ENCODE measurements at places on chromosomes 6 and 20.

GRCh38 chr20:59673998-59674445 is 69.7 kb downstream of the PHACTR3 start:
- no peak for DNase-seq

DNA sequence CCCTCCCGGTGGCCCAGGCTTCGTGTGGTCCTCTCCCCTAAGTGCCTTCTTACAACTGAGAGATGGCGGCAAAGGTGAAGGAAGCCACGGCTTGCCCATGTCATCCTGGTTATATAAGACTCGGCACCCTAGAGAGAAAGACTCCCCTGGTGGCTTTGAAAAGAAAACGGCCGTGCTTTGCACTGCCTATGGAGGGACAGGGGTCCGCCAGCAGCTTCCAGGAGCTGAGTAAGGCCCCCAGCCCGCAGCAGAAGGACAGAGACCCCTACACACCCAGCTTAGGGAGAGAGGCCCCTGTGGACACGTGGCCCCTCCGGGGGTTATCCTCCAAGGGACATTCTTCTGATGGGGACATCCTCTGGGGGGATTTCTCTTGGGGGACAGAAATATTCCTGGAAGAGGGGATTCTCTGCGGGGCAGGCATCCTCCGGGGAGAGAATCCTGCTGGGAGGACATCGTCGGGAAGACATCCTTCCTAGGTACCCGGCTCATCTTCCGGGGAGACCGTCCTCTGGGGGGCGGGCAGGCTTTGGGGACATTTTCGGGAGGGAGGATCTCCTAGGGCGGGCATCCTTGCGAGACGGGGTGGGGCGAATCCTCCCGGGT is 511 bp upstream of the OGFR start:
- DNase-seq = no peak

GRCh38 chr6:159691133-159691962 is 1.7 kb downstream of the SOD2 start:
- peak; percentile 65 for DNase-seq

DNA sequence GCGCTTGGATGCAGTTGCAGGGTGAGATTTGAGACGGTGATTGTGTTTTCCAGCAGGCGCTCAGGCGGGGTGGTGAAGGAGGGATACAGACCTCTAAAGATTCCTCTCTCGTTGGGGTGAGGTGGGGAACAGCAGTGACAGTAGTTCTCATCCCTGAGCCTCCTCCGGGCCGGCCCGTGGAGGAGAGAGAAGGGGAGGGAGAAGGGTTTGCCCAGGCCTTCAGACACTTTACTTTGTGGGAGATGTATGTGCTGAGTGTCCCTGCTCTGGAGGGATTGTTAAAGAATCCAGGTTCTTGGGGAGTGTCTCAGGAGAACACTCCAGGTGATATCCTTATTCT is 41.0 kb downstream of the PSMB9 start:
- no peak for DNase-seq

- DNase-seq = no peak
Observed at GRCh38 chr6:72466971-72467566, 154.8 kb upstream of the KCNQ5 start.

- no peak for DNase-seq
Observed at GRCh38 chr6:163741342-163741741, 326.8 kb downstream of the QKI start.

DNA sequence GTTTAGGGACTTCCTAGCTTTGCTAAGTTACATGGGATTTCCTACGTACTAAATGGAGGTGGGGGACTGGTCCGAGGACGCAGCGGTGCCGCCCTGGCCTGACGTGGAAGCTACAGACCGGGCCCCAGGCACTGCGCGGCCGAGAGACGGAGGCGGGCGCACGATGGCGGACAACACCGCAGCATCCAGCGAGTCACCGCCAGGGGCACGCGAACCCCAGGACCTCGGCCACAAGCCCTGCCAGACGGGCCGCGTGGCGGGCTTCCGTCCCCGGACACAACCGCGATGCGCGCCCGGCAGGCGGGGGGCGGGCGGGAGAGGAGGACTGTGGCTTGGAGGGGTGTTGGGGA is 1516.9 kb upstream of the DEFB115 start:
- no peak for DNase-seq

DNA sequence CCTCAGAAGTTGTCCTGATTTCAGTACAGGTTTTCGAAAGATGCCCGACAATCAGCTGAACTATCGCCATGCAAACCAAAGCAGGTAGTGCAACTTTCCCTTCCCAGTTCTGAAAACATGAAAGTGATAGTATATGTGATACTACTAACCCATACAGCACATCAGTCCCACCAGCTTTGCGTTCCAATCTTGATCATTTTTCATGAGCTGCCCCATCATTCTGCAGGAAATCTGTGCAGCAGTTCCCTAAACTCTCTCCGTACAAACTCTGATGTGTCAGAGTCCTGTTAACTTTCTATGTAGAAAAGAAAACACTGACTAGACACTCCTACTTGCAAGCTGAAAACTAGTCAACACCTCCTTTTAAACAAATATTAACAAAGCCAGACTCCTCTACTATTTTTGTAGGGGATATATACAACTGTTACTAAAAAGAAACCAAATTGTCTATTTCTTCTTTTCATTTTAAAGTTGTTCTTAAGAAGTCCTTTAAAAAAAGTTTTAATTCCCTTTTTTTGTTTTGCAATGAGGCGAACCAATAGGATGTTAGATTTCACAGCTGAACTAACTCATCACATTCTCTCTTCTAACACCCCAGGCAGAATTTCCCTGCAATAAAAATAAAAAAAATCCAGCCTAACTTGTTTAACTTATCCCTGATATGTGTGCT is 99.6 kb upstream of the DST start:
- DNase-seq = no peak

DNA sequence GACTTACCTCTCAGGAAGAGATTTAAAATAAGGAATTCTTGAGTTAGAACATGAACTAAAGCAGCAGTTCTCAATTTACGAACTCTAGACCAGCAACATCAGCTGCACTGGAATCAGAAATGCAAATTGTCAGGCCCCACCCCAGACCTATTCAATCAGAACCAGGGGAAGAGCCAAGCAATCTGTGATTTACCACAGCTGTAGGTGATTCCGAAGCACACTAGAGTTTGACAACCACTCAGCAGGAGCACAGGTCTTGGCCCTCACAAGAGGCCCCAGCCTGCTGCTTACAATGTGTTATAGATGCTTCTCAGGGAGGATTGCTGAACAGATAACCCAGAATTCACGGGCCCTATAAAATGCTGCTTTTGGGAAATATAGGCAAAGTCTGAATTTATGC is 279.2 kb downstream of the PTPRK start:
- DNase-seq = no peak

DNA sequence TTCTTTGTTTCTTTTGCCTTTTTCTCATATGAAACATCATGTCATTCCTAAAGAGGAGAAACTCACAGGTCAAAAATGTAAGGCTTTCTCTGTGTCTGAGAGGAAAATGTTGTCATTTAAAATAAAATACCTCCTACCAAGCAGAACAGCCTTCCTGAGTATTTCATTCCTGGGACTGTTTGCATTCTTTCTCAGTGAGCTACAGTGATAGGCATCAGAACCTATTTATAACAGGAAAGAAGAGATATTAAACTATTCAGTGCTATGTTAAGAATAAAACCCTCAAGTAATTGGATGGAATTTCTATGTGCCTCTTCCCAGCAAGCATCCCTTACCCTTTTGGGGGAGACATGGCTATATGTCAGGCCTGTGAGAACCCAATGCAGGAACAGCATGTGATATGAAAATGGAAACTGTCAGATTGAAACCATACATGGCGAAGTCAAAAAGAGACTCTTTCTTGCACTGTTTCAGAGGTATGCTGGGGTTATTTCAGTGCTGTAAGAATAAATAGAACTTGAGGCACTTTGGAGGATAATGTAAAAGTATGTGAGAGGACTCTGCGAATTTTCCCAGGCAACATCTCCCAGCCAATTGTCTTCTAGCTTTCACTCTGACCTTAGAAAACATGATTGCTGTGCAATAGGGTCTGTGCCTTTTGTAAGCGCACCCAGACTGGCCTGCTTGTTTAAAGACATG is 133.8 kb upstream of the CCN2 start:
- peak; percentile 22 for DNase-seq

GRCh38 chr6:20229881-20230280 is 17.6 kb upstream of the MBOAT1 start:
- DNase-seq = no peak

- DNase-seq = no peak
Observed at GRCh38 chr6:4723383-4723782, 52.8 kb upstream of the CDYL start.

GRCh38 chr6:105402090-105402938 is 568 bp downstream of the PREP start:
- peak; percentile 55 for DNase-seq

DNA sequence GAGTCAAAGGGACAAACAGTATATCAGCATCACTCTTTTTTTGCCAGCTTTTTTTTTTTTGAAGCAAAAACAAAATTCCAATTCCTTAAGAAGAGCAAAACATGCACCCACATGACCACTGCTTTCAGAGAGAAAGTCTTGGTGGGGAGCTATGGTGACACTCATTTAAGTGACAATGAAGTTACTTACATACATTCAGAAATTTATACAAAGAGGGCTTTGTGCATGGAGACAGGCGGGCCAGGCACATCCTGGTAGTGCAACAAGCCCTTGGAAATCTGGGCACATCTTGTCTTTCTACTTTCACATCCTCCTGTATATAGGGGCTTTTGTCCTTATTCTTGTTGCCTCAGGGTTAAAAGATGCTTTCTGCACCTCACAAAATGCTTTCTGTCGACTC is 55.9 kb downstream of the IL22RA2 start:
- DNase-seq = no peak

- DNase-seq = peak; percentile 55
Observed at GRCh38 chr6:37007340-37008043, 2.0 kb downstream of the FGD2 start.

- no peak for DNase-seq
Observed at GRCh38 chr6:11734861-11735613, 43.6 kb downstream of the ADTRP start.

DNA sequence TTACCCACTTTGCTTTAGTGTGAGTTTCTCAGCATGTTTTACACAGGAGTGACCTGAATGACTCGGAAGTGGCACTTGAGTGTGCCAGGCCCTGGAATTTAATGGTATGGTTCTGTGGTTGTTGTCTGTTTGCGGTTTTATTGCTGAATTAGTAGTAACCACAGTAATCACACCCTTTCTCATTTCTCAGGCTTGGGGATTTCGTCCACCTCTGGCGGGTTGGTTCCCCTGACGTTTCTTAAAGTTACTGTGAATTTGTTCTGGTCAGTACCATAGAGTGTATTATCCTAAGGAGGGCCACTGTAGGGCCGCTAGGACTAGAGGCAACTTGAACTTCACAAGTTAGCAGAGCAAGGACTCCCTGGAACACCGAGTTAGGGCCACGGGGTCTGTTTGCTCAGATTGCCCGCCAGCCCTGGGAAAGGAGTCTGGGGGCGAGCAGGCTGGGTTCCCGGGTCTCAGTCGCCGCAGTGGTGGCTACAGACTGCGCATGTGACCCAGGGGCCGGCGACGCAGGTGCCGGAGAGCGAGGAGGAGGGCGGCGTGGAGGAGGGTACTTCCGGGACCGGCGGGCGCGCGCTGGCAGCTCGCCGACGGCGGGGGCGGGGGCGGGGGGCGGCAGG is 546 bp upstream of the KLHL32 start:
- no peak for DNase-seq

- DNase-seq = no peak
Observed at GRCh38 chr6:46270336-46270735, 99.6 kb upstream of the ENPP5 start.

GRCh38 chr6:56047931-56048540 is 172.6 kb upstream of the BMP5 start:
- no peak for DNase-seq

- DNase-seq = no peak
Observed at GRCh38 chr6:42441697-42442081, 10.0 kb downstream of the TRERF1 start.

DNA sequence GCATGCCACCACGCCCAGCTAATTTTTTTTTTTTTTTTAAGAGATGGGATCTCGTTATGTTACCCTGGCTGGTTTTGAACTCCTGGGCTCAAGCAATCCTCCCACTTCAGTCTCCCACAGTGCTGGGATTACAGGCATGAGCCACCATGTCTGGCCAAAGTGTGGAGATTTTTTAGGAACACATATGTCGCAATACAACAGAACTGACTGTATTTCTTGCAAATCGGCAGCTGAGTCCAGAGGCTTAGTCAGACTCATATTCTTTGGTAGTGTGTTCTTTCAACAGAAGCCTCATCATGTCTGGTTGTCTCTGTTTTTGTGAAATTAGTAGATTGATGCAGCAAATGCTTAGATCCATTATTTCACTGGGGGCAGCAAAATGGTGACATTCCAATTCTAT is 23.9 kb upstream of the CD164 start:
- no peak for DNase-seq

DNA sequence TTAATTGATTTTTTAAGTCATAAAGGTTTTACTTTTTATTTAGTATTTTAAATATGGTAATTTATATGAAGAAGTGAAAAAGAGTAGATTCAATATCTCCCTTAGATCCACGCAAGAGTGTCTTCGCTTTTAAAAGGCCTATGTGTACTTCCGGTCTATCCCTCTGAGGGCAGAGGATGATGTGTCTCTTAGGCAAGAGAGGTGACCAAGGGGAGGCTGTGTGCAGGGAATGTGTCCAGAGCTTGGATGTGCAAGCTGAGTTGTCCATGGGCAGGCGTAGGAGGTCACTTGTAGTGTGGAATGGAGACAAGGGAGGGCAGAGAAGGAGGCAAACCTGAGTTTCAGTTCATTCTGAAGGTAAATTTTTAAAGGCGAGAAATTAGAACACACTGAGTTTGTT is 113.9 kb downstream of the CRYBG1 start:
- DNase-seq = no peak

DNA sequence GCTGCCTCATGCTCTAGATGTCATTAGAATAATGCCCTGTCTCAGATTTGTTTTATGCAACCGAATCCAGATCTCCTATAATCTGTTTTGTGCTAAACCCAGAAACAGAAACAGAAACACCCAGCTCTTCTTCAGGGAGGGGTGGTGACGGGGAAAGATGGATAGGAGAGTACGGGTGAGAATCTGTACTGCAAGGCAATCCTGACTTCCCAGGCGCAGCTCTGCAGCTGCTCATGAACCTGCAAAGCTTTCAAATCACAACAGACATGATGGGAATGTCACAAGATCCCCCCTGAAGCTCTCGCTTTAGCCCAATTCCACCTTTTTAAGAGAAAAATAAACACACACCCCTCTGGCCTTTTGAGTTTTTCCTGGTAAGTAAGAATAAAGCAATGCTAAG is 71.5 kb downstream of the PPP1R3G start:
- DNase-seq = no peak

DNA sequence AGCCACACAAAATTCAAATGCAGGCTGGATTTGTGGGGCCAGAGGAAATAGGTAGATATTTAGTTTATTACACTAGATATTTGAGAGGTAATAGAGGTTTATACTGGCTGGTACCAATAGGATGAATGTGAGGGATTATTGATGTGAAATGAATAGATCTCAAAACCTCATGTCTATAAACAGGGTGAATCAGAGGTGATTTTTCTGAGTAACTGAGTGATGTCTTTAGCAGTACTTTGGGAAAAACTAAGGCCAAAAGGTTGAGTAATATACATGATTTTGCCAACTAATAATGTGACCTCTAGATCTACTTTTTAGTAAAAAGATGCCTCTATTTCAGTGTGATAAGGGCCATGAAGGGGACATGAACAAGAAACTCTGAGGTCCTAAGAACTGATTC is 86.8 kb downstream of the HAO1 start:
- DNase-seq = no peak

- no peak for DNase-seq
Observed at GRCh38 chr6:144690133-144690532, 405.0 kb downstream of the UTRN start.

- no peak for DNase-seq
Observed at GRCh38 chr6:7664003-7664402, 61.9 kb upstream of the BMP6 start.

All from GM13977 (cell line).